H9 (cell line): ENCODE measurements at places on chromosomes 6 and 20. TPM values are rescaled to one million over a fixed set of nuclear protein-coding genes. Genes with fewer than 3 reads are reported as not detected.
A peak's percentile ranks its signal among the peaks of the same experiment; 100 is the strongest.

- H3K27ac ChIP-seq, result no peak overlapping the region
- peak overlapping the region; percentile 85 for H3K4me3 ChIP-seq
- no peaks in the 10 kb centered on the region for H3K36me3 ChIP-seq
- DNase-seq, result no peak
These were observed 32.6 kb downstream of the SF3B5 start for GRCh38 chr6:144062786-144063185.

DNA sequence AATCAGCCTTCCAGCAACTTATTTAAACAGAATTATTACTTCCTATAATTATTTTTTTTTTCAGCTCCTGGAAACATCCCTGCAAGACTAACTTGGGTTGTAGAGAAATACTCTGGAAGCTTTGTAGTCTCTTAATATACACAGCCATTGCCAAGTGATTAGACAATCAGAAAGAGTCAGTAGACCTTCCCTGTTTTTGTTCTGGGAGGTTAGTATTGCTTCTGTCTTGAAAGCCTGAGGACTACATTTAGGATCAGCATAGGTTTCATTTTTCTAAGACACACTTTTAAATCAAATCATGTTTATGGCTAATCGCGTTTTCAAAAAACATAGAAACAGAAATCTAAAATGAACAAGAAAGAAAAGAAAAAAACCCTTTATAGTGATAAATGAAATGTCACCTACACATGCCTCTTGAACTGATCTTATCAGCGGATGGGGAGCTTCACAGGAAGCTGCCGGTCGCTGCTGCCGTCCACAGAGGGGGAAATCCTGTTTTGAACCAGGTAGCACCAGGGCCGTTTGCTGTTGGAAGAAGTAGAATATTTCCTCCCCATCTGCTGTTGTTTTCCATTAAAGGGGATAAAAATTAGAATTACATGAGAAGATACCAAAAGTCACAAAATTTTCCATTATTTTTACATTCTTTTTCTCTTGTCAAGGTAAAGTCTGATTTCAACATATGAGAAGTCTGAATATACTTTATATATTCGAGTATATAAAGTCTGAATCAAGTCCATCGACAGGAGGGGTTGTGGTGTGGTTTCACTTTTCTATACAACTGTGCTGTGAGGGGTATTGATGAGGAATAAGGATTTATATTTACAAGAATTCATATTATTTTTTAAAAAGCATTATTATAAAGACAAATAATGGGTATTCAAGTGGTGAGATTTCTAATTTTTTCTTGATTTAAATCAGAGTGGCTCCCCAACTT is 94.6 kb downstream of the ARMC2 start:
- no peak overlapping the region for H3K27ac ChIP-seq
- H3K4me1 ChIP-seq, result peaks cover 2% of the 10 kb centered on the region; the same call in 1 of the 2 replicates
- DNase-seq, result no peak
- no peak overlapping the region for H3K4me3 ChIP-seq
- H3K27me3 ChIP-seq, result no peaks in the 10 kb centered on the region; the same call in 1 of the 2 replicates

Gene MOXD1
- 2.3 and 2.5 TPM in 2 replicates for total RNA-seq

DNA sequence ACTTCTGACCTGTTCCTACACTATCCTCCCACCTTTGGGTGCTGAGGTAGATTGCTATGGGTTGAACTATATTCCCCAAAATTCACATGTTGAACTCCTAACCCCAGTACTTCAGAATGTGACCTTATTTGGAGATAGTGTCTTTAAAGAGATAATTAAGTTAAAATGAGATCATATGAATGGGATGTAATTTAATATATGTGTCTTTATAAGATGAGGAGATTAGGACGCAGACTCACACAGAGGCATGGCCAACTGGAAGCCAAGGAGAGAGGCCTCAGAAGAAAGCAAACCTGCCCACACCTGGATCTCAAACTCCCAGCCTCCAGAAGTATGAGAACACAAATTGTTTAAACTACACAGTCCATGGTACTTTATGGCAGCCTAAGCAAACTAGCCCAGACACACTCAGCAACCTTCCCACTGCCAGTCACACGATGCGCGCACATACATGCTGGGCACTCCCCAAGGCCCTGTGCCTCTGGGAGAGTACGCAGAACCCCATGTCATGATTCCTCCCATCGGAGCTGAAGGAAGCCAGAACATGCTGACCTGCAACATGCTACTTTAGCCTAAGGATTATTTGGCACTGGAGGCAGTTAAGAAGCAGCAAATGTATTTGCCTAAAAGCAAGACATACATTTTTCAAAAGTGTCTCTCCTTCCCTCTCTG is 8.9 kb upstream of the SLC22A1 start:
- DNase-seq, result no peak
- H3K4me1 ChIP-seq, result peaks cover 7% of the 10 kb centered on the region; the same call in 1 of the 2 replicates
- H3K27ac ChIP-seq, result no peak overlapping the region
- no peaks in the 10 kb centered on the region for H3K27me3 ChIP-seq
- H3K4me3 ChIP-seq, result no peak overlapping the region
- peaks cover 18% of the 10 kb centered on the region for H3K36me3 ChIP-seq

- H3K27ac ChIP-seq, result no peak overlapping the region
- no peak for DNase-seq
- H3K4me3 ChIP-seq, result no peak overlapping the region
- H3K36me3 ChIP-seq, result no peaks in the 10 kb centered on the region
These were observed 26.7 kb downstream of the NTSR1 start for GRCh38 chr20:62735331-62735821.

Gene GLP1R
- 0.85 and 1.0 TPM in 2 replicates for total RNA-seq

DNA sequence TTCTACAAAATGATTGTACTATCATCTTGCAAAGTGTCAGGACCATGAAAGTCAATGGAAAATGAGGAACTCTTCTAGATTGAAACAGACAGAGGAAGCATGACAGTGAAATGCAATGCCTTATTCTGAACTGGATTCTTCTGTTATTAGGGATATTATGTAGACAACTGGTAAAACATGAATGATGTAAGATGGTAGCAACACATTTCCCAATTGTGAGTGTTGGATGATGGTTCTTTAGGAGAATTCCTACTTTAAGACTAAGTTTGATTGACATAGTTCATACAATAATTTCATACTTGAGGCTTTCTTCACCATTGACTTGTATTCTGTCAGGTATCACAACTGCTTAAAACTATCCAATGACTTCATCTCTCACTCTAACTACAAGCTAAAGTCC is 4.5 kb downstream of the UBE3D start:
- H3K4me3 ChIP-seq, result no peak overlapping the region
- peaks cover 26% of the 10 kb centered on the region for H3K36me3 ChIP-seq
- no peak overlapping the region for H3K27ac ChIP-seq
- H3K4me1 ChIP-seq, result no peaks in the 10 kb centered on the region
- DNase-seq, result no peak

GRCh38 chr6:48069280-48069679 is 41.7 kb downstream of the PTCHD4 start:
- H3K4me1 ChIP-seq, result peaks cover 7% of the 10 kb centered on the region; the same call in 1 of the 2 replicates
- peaks cover 14% of the 10 kb centered on the region; the same call in 1 of the 2 replicates for H3K27me3 ChIP-seq
- no peaks in the 10 kb centered on the region for H3K36me3 ChIP-seq
- peak; percentile 51 for DNase-seq
- no peak overlapping the region for H3K27ac ChIP-seq

GRCh38 chr20:49928411-49929141 is 7.6 kb upstream of the RNF114 start:
- no peaks in the 10 kb centered on the region for H3K36me3 ChIP-seq
- no peaks in the 10 kb centered on the region for H3K4me1 ChIP-seq
- no peak overlapping the region for H3K4me3 ChIP-seq
- no peak overlapping the region for H3K27ac ChIP-seq
- DNase-seq, result peak; percentile 78

DNA sequence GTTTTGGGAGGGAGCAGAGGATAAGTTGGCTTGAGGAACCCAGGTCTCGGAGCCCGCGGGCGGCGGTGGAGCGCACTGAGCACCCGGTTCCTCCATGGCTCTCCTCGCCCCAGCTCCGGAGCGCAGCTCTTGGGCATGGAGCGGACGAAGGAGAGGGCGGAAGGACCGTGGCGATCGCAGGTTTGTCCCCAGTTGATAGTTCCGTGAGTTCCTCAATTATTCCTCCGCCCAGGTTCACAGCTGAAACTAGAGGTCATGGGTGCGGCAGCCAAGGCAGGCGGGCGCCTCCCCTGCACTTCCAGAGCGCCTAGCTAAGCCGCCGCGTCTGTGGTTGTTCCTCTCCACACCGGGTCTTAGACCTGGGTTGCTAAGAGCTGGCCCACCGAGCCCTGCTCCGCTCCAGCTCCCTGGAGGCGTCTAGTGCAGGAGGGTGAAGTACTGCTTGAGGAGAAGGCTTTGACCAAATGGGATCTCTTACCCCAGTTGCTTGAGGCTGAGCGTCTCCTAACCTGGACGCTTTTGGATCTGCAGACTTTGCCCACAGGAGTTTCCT is at the start of gene HTR1B:
TSS of gene HTR1B (minus strand) at position 184 of the 553 bp plus-strand sequence. CDS start at position 96, 88 bp downstream.
- H3K27ac ChIP-seq, result no peak within 1 kb of the TSS
- peak within 1 kb of the TSS; percentile 94 for H3K4me3 ChIP-seq
- H3K27me3 ChIP-seq, result peaks cover 17% of the 10 kb centered on the region; the same call in 1 of the 2 replicates

DNA sequence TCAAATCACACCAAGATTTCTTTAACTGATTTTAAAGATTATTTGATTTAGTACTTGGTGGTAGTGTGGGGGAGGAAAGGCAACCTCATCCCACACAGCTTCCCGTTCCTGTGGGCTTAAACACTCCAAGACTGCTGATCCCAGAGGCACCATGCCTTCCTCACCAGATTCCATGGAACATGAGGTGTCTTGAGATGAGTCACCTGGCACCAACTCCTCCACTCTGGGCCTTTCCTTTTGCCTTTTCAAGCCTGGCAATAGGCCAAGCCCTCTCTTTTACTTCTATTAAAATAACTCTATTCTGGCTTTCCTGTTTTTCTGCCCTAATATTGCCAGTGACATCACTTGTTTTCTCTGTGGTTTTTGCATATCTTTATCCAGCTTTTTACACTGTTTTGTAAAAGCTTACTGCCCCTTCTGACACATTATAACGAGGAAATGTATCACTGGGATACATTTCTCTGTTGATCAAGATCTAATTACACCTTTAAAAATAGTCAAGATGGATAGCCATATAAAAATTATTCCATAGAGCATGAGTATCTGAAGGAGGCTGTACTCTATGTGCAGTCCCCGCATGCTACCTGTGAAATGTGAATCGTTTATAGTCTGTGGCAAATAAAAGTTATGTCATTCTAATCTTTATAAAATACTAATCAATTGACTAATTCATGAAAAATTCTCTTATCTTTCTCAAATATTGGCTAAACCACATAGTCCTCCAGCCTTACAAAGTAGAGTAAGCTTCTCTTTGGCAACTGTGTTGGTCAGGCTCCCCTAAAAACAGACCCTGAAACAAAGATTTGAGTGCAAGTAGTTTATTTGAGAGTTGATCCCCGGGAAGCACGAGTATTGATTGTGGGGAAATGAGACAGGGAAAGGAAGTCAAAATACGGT is 257.8 kb upstream of the KCNQ5 start:
- no peaks in the 10 kb centered on the region for H3K27me3 ChIP-seq
- H3K4me3 ChIP-seq, result no peak overlapping the region
- no peak overlapping the region for H3K27ac ChIP-seq

Gene TFAP2A
- 1.6 and 2.6 TPM in 2 replicates for total RNA-seq

DNA sequence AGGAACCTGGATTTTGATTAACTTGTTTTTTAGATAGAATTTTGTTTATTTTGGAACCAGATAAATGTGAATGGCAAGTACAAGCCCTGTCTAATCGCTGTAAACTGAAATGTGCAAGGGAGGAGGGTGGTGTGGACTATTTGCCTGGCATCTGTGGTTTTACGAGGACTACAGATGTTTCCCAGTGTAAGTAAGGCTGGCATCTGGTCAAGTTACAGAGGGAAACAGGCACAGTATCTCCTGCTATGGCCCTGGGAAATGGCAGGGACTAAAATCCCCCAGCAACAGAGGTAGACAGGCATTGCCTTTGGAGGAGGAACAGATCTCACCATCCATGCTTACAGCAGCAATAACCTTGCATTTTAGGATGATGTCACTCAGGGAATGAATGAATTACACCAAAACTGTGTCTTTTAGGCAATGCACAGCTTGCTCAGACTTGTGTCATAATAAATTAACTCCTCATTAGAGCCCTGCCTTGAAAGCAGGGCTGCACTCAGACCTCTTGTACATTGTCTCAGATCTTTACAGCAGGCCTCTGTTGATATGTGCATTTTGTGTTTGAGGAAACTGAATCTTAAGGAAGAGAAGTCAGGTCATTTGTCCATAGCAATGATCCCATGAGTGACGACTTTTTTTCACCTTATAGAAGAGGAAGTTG is 96.2 kb downstream of the TCP11 start:
- H3K36me3 ChIP-seq, result peaks cover 8% of the 10 kb centered on the region
- H3K27me3 ChIP-seq, result no peaks in the 10 kb centered on the region
- peak overlapping the region; percentile 27 for H3K27ac ChIP-seq
- peak overlapping the region; percentile 21; the same call in 1 of the 3 replicates for H3K4me3 ChIP-seq
- no peak for DNase-seq

GRCh38 chr6:161834426-161834825 is 560.6 kb upstream of the AGPAT4 start:
- no peaks in the 10 kb centered on the region for H3K27me3 ChIP-seq
- DNase-seq, result no peak
- peaks cover 7% of the 10 kb centered on the region; the same call in 1 of the 2 replicates for H3K4me1 ChIP-seq
- no peak overlapping the region for H3K27ac ChIP-seq

DNA sequence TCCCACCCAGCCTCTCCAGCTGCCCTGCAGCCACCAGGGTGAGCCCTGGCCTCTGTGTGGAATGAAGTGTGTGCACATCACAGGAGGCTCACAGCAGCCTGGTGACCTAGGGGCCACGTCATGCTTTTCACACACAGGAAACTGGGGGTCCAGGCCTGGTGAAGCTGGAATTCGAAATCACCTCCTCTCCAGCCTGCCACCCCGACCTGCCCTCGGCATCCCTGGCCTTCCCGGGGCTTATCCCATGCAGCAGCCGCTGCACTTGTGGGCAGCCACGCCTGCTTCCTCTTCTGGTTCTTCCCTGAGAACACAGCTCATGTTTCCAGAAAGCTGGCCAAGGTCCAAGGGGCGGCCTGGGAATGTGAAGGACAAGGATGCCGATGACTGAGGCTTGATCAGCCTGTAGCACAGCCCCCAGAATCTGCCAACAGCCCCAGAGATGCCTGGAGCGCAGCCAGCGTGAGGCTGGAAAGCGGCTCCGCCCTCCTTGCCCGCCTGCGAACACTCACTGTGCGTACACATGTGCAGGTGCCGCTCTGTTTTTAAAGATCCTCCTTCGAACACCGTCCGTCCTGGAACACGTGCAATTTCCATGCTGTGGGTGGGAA is 4.2 kb upstream of the NTSR1 start:
- no peak overlapping the region for H3K4me3 ChIP-seq
- H3K27me3 ChIP-seq, result peaks cover 3% of the 10 kb centered on the region; the same call in 1 of the 2 replicates
- no peak for DNase-seq
- H3K4me1 ChIP-seq, result no peaks in the 10 kb centered on the region
- no peak overlapping the region for H3K27ac ChIP-seq
- H3K36me3 ChIP-seq, result no peaks in the 10 kb centered on the region

Gene DDX43
- 0.33 TPM in 1 of 2 replicates, not detected in the other for total RNA-seq
